ENCODE measurements at places on chromosomes 11 and 22. TPM values are rescaled to one million over a fixed set of nuclear protein-coding genes. Genes with fewer than 3 reads are reported as not detected.

- DNase-seq: no peak
These were observed 5.6 kb downstream of the ETS1 start for GRCh38 chr11:128581561-128582272.

TMEM191C gene
- total RNA-seq: 1.7 TPM

NFAM1 gene
- total RNA-seq: 1.5 TPM

- DNase-seq: no peak
These were observed 344.9 kb upstream of the B3GAT1 start for GRCh38 chr11:134756811-134757540.

DNA sequence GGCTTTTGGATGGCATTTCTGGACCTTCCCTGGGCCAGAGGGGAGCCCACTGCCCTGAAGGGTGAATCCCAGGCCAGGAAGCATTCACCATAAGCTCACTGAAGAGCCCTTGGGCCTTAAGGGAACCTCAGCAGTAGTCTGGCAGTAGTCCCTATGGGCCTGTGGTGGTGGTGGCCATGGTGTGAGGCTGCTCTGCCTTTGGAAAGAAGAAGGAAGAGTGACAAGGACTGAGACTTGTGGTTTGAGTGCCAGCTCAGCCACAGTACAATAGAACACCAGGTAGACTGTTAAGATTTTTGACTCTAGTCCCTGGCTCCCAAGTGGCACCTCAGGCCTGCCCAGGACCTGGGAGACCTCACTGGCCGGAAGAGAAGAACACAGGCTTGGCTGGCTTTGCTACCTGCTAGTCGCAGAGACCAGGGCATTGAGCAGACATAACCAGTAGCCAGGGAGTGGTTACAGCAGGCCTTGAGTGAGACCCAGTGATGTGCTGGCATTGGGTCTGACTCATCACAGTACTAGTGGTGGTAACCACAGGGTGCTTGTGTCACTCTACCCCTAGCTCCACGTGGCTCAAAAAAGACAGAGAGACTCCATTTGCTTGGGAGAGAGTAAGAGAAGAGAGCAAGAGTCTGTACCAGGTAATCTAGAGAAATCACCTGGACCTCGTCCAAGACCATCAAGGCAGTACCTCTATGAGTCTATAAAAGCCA, 259.8 kb upstream of the BLID start:
- DNase-seq: no peak

- DNase-seq: no peak
These were observed 28.9 kb downstream of the CD6 start for GRCh38 chr11:61000426-61000825.

- no peak for DNase-seq
These were observed 23.4 kb upstream of the GRAMD4 start for GRCh38 chr22:46596819-46597218.
